ENCODE measurements at places on chromosomes 11 and 22. TPM values are rescaled to one million over a fixed set of nuclear protein-coding genes. Genes with fewer than 3 reads are reported as not detected.

The CHRM1 gene
- total RNA-seq: not detected

The JAML gene
- total RNA-seq: 71.4 TPM

The SYT13 gene
- total RNA-seq: not detected

The NUDT8 gene
- 30.4 TPM for total RNA-seq

The APOL4 gene
- total RNA-seq: 0.07 TPM

The IFITM10 gene
- 0.22 TPM for total RNA-seq

- H3K4me1 ChIP-seq: no peaks in the 10 kb centered on the region
- no peak for DNase-seq
- H3K4me3 ChIP-seq: no peak overlapping the region
- no peak overlapping the region for H3K27ac ChIP-seq
- H3K36me3 ChIP-seq: peaks cover 9% of the 10 kb centered on the region
- no peaks in the 10 kb centered on the region for H3K27me3 ChIP-seq
These were observed 8.5 kb downstream of the MRPL16 start for GRCh38 chr11:59801981-59802638.

DNA sequence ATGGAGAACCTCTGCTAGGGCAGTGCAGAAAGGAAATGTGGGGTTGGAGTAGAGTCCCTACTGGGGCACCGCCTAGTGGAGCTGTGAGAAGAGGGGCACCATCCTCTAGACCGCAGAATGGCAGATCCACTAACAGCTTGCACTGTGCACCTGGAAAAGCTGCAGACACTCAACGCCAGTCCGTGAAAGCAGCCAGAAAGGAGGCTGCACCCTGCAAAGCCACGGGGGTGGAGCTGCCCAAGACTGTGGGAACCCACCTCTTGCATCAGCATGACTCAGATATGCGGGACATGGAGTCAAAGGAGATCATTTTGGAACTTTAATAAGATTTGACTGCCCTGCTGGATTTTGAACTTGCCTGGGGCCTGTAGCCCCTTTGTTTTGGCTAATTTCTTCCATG is 8.7 kb downstream of the TSKU start:
- no peaks in the 10 kb centered on the region for H3K27me3 ChIP-seq
- no peak for DNase-seq
- no peak overlapping the region for H3K4me3 ChIP-seq
- no peak overlapping the region for H3K27ac ChIP-seq
- no peaks in the 10 kb centered on the region for H3K4me1 ChIP-seq
- no peaks in the 10 kb centered on the region for H3K36me3 ChIP-seq

DNA sequence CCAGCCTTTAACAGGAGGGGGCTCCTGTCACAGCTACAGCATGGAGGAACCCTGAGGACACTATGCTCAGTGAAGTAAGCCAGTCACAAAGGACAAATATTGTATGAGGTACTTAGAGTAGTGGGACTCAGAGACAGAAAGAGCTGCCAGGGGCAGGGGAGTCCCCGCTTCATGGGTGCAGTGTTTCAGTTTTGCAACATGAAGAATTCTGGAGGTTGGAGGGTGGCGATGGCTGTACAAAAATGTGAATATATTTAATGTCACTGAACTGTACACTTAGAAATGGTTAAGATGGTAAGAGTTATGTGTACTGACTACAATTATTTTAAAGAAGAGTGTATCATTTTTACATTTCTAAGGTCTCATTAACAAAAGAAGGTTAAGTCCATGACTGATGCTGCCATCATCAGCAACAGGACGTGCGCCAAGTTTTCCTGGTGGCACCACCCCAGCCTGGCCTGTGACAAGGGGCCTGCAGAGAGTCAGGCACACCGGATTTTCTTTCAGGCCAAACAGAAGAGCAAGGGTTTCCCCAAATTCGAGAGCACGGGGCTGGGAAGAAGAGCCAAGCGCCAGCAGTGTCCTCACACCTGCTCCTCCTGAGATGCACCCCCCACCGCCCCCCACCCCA is 22.1 kb downstream of the YPEL1 start:
- DNase-seq: no peak
- H3K27me3 ChIP-seq: no peaks in the 10 kb centered on the region
- no peak overlapping the region for H3K27ac ChIP-seq
- no peaks in the 10 kb centered on the region for H3K36me3 ChIP-seq

DNA sequence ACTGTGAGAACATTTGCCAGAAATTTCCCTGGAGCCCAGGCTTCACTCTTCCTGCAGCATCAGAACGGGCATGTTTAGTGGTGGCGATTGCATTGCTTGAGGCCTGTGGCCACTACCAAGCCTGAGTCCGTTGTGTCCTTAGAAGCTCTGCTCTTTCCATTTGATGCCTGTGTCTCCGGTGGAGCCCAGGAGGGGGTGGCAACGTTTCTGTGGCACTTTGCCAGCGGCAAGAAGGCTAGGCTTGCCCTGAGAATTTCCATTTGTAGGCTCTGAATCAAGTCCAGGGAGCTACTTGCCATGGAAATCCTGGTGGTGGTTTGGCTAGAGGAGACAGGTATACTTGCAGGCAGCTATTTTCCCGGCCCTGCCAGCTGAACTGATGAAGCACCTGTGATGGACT is 47.1 kb downstream of the ADAMTS8 start:
- no peaks in the 10 kb centered on the region for H3K4me1 ChIP-seq
- no peak overlapping the region for H3K4me3 ChIP-seq
- H3K27me3 ChIP-seq: no peaks in the 10 kb centered on the region
- no peaks in the 10 kb centered on the region for H3K36me3 ChIP-seq
- H3K27ac ChIP-seq: no peak overlapping the region
- no peak for DNase-seq

DNA sequence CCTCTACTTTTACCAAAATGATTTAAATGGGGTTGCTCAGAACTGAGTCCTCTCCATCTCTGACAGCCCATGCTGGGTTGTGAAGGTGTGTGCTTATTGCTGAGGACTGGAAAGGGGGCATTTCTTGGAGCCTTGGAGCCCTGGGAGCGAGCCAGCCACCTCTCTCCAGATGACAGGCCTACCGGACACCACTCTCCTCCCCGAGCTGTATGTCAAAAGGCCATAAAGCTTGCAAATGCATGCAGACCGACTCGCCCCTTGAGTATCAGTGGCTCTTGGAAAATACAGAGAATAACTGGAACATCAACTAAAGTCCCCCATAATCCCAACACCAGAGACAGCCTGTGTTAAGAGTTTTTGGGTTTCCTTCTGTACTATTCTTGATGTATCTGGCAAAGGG is 67.9 kb upstream of the PITPNB start:
- H3K27ac ChIP-seq: no peak overlapping the region
- no peak overlapping the region for H3K4me3 ChIP-seq
- H3K36me3 ChIP-seq: peaks cover 4% of the 10 kb centered on the region
- H3K27me3 ChIP-seq: no peaks in the 10 kb centered on the region

- no peak overlapping the region for H3K4me3 ChIP-seq
- H3K36me3 ChIP-seq: no peaks in the 10 kb centered on the region
- no peaks in the 10 kb centered on the region for H3K4me1 ChIP-seq
- peaks cover 4% of the 10 kb centered on the region for H3K27me3 ChIP-seq
- no peak overlapping the region for H3K27ac ChIP-seq
These were observed 782.9 kb downstream of the BRD1 start for GRCh38 chr22:49044776-49045175.

- H3K36me3 ChIP-seq: no peaks in the 10 kb centered on the region
- DNase-seq: no peak
- no peaks in the 10 kb centered on the region for H3K4me1 ChIP-seq
- no peak overlapping the region for H3K27ac ChIP-seq
These were observed 49.3 kb upstream of the MPPED2 start for GRCh38 chr11:30635401-30635989.

DNA sequence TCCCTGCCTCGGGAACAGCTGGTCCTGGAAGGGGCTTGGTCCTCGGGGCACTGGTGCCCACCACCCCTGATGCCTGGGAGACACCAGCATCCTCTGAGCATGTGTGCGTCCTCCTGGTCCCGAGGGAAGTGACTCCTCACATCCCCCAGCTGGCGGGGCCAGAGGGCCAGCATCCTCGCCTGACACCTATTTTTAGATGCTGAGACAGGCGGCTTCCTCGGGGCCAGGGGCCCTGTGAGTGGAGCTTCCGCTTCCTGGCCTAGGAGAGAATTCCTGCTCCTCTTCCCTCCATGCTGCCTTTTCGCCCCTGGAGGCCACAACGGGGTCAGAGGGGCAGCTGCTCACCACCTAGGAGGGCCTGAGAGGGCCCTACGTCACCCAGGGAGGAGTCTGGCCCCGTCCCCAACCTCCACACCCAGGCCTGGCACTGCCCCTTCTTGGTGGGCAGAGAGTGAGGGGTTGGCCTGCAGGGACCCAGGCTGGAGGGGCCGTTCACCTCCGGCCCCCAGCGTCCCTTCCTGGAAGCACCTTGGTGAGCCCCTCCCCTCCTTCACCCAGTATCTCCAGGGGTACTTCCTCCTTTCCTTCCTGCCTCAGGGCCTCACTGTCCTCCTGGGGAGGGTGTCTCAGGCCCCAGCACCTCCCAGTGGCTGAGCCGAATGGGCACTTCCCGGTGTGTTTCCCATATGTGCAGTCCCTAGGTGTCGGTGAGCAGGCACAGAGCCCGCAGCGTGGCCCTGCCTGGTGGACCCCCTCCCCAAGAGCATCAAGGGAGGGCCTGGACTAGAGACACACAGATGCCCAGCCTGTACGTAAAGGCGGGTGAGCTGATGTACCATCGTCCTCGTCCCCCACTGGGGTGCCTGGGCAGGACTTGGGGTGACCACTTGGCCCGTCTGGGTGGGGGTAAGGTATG is 6.1 kb downstream of the CD81 start:
- no peaks in the 10 kb centered on the region for H3K36me3 ChIP-seq
- no peak overlapping the region for H3K27ac ChIP-seq
- H3K4me3 ChIP-seq: no peak overlapping the region
- H3K27me3 ChIP-seq: no peaks in the 10 kb centered on the region
- no peak for DNase-seq

All from activated naive CD4-positive, alpha-beta T cell treated with anti-CD3 and anti-CD28 coated beads for 36 hours (primary cell).